ENCODE measurements at places on chromosomes 6 and 20. TPM values are rescaled to one million over a fixed set of nuclear protein-coding genes. Genes with fewer than 3 reads are reported as not detected.

- peak; percentile 94 for DNase-seq
Measured at GRCh38 chr20:45344168-45344860, 3.9 kb downstream of the SDC4 start.

GRCh38 chr20:42432496-42433334 is 757.0 kb downstream of the PTPRT start:
- DNase-seq, result no peak

IL17F gene
- total RNA-seq, result not detected

DNA sequence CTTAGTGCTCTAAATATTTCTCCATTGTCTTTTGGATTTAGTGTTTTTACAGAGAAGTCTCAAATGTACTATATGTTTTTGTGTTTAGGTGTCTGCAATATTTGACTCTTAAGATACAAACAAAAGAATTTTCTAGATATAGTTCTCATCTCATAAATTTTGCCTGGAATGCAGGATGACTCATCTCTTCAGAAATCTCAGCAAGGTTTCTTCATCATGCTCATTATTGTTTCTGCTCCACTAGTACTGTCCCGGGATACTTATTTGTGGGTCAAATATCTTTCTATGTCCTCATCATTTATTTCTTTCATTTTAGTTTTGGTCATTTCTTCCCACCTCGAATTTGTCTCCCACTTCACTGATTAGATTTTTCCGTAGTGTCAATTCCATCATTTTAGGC is 9.5 kb downstream of the AHI1 start:
- peak; percentile 36 for DNase-seq

GRCh38 chr20:37042986-37043972 is 52.5 kb downstream of the RBL1 start:
- no peak for DNase-seq

MCHR2 gene
- total RNA-seq, result not detected

MUC21 gene
- total RNA-seq, result 0.53 TPM

CAPN11 gene
- not detected for total RNA-seq

DNA sequence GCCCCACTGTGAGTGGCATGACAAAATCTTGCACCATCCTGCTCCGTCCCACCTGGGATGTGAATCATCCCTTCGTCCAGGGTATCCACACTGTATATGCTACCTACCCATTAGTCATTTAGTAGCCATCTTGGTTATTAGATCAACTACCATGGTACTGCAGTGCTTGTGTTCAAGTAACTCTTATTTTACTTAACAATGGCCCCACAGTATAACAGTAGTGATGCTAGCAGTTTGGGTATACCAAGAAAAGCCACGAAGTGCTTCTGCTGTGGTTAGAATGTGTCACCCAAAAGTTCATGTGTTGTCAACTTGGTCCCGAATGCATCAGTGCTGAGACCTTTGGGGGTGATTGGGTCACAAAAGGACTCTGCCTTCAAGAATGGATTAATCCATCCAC is 11.7 kb downstream of the OSER1 start:
- DNase-seq, result no peak

DNA sequence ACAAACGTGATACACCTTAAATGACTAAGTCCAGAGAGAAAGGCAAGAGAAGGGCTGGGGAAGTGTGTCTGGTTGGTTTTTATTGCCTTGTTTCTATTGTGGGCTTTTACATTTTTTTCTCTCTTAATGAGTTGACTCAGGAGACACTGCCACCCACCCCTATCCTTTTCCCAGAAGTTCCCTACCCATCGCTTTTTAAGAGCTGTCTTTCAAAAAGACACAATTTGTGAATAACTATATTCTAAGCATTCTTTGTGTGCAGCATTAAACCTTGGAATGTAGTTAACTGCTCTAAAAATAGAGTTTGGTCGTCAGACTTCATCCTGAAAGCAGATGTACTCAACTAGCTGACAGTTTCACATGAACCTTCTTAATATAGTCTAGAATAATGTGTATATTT is 174.9 kb downstream of the ISM1 start:
- no peak for DNase-seq

FOXF2 gene
- not detected for total RNA-seq

CCR6 gene
- not detected for total RNA-seq

- no peak for DNase-seq
Measured at GRCh38 chr20:57528148-57528547, 3.2 kb upstream of the CTCFL start.

HTR1E gene
- total RNA-seq, result not detected

GRCh38 chr6:23511817-23512216 is 614.2 kb upstream of the NRSN1 start:
- no peak for DNase-seq

NT5E gene
- total RNA-seq, result 71.1 TPM

GRCh38 chr6:52352239-52353018 is 9.5 kb upstream of the PAQR8 start:
- DNase-seq, result peak; percentile 99

DNA sequence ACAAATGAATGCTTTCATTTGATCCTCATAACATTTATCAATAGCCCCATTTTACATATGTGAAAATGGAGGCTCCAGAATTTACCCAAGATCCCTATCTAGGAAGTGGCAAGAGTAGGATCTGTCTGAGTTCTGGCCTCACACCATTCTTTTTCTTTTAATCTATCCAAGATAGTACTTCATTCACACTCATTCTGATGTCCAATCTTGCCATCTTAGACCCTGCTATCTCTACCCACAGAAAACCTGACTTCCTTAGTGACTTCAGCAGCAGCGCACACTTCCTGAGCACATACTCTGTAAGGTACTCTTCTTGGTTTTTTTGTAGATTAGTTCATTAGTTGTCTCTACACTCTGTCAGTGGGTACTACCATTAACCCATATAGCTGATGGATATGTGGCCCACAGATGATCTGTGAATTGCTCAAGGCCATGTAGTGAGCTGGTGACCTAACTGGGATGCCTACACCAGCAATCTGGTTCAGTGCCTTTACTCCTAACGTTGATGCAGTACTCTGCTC is 36.3 kb downstream of the COX4I2 start:
- no peak for DNase-seq

DNA sequence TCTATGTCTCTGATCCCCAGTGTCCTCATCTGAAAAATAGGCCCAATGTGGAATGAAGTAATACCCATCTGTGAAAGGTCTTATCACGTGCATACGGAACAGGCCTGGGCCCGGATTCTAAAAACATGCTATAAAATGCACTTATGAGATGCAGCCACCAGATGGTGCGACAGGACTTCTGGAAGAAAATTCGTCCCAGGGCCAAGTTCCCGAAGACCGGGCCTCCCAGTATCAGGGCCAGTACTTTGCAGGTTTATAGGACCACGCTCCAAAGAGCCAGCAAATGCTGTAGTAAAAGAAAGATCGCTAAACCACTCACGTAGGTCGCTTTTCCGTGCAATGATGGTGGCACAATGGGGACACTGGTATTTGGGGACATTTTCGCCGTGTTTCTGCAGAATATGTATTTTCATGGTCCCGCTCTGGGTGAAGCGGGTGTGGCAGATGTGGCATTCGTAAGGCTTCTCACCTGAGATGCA is 10.6 kb downstream of the CTCFL start:
- peak; percentile 43 for DNase-seq

TSBP1 gene
- total RNA-seq, result not detected

DNA sequence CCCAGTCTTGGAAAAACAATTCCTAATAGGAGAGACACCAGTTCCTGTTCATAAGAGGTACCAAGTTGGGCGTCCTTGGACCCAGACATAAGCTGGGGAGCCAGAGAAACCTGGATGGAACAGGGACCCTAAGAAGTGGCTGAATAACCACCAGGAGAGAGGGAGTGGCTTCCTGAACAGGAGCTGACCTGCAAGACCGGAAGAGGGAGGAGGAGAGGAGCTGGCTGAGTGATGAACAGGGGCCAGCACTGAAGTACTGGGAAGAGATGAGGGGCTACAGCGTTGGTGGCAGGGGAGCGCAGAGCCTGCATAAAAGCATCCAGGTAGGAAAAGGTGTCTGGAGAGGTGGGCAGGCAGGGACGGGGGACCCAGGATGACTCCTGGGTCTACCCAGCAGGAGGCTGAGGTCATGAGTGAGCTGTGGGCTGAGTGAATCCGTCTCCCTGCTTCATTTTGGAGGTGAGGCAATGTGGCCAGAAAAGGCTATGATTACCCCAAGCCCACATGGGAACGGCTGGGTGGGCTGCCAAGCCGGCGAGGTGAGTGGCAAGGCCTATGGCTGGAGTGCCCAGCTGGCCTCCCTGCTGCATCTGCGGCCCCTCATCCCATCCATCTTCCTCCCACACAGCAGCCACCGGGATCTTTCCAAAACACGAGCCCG is 34.4 kb upstream of the ZFAND3 start:
- peak; percentile 63 for DNase-seq

DNA sequence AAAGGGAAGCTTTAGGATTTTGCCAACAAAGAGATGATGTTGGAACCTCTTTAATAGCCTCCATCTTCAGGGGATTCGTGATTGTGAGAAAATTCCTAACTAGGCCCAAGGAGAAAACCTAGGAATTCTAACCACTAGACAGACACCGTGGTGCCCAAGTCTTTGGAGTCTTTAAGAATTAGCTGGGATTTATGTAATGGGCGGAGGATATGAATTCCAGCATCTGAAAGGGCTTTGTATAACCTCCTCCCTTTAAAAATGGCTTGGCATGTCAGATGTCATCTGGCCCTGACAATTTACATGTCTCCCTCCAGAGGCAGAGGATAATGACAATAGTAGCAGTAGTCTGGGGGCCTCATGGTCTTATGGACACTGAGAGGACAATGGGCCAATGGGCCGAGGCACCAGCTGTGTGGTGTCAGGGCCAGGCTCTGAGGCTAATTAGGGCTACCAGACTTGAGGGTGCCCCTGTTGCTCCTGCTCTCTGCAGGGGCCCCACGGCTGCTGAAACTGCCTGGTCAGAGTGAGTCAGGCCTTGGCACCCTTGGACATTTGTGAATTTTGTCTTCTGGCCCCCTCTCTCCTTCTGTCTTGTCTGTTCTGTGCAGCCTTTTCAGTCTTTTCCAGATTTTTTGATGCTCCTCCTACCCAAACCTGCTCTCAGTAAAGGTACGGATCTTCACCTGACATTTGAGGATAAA is 113.9 kb downstream of the EDN1 start:
- DNase-seq, result no peak

WFDC2 gene
- total RNA-seq, result not detected

MRPL14 gene
- total RNA-seq, result 66.3 TPM

GRCh38 chr6:73382462-73383113 is 12.0 kb upstream of the DDX43 start:
- DNase-seq, result peak; percentile 54

DNA sequence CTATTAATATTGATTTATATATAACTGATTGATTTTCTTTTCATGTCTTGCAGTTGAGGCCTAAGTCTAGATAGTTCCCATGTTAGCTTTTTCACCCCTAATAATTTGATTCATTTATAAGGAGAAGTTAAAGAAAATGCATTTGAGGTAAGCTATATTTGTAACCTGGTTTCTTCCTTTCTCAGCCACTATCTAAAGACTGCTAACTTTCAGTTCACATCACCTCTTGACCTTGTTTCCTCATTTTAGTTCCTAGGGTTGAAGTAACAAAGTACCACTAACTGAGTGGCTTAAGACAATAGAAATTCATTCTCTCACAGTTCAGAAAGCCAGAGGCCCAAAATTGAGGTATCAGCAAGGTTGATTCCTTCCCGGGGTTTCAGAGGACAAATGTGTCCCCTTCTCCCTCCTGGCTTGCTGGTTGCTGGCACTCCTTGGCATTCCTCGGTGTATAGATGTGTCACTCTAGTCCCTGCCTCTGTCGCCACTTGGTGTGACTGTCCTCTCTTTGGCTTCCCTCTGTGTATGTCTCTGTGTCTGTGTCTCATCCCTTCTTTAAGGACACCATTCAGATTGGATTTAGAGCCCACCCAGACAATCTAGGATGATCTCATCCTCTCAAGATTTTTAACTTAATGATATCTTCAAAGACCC is 55.9 kb upstream of the C20orf144 start:
- DNase-seq, result no peak

DNA sequence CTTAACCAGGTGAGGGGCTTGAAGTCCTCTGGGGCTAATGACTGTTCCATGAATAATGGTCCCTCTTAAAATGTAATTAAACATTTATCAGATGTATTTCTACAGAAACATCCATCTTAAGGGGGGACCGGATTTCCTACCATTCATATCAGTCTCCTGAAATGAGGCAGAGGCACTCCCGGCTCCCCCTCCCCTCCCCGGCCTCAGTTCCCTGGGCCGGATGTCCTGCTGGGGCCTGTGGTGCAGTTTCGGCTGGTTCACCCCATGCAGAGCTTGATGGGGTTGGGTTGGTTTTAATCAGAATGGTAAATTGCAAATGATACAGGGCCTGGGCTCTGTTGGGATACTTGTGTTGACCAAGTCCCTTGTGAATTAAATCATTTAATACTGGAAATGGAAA is 349.4 kb downstream of the PREX1 start:
- no peak for DNase-seq

DNA sequence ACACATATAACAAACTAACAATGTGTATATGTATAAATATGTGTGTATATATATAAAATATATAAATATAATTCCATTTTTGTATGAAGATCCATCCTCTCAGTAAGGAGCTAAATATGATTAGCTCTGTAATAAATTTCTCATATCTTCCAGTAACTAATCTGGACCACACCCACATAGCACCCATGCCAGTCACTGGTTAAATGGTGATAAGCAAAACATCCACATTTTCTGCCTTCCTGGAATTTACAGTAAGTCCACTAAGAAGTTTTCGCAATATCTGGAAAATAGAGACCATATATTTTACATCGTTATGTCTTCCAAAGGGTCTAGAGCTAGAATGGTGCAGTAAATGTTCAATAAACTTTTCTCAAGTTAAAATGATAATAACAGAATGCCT is 151.5 kb upstream of the STMND1 start:
- no peak for DNase-seq

DNA sequence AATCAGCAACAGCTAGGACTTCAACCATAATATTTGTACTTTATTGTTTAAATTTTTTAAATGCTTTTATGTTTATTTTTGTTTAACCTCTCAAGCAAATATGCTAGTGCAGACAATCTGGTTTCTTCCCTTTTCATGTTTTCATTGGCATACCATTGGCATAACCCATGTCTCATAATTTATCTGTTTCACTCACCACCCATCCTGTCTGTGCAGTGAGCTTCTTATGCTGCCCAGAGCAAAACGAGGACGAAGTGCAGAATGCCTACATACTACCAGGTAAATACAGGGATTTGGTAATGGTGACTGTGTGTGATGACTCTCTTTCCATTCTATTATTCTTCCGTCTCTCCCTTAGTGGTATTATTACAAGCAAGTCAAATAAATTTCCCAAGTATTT is 361.4 kb upstream of the KCNQ5 start:
- no peak for DNase-seq

- no peak for DNase-seq
Measured at GRCh38 chr6:33633084-33633461, 12.0 kb downstream of the ITPR3 start.

GRCh38 chr6:23522792-23523547 is 603.0 kb upstream of the NRSN1 start:
- DNase-seq, result peak; percentile 34

OR2H2 gene
- not detected for total RNA-seq

PTGIS gene
- 0.13 TPM for total RNA-seq

DNA sequence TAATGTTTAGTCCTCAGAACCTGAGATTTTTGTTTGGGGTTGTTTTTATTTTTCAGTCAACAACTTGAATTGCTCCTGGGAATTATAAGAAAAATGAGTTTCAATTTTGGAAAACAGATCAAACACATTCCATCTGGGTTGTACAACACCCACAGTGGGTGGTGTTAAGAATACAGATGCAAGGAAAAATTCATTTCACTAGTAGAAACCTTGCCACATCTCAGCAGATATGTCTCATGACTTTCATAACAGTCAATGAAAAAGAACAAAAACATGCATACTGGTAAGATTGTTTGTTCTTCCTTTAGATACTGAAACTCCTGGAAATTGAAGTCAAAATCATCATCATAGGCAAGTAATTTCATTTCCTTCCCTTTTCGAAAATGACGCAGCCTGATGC is 78.9 kb downstream of the MOXD1 start:
- DNase-seq, result no peak
